MCF 10A (cell line): ENCODE measurements at places on chromosomes 2 and 18.

- DNase-seq: no peak
These were observed 53.9 kb downstream of the TNS1 start for GRCh38 chr2:217948897-217949296.

- DNase-seq: peak; percentile 47
These were observed 23.5 kb downstream of the PTGR3 start for GRCh38 chr18:75185460-75185859.

DNA sequence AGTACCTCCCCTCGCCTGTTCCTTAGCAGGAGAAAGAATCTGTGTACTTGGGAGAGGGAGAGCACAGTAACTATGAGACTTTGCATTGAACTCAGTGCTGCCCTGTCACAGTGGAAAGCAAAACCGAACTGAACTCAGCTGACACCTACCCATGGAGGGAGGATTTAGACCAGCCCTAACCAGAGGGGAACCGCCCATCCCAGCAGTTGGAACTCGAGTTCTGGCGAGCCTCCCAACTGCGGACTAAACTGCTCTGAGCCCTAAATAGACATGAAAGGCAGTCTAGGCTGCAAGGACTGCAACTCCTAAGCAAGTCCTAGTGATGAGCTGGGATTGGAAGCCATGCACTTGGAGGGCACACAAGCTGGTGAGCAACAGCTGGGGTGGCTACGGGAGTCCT, 110.4 kb downstream of the GRB14 start:
- no peak for DNase-seq

GRCh38 chr2:235501673-235502031, 7.8 kb downstream of the AGAP1 start:
- DNase-seq: no peak

DNA sequence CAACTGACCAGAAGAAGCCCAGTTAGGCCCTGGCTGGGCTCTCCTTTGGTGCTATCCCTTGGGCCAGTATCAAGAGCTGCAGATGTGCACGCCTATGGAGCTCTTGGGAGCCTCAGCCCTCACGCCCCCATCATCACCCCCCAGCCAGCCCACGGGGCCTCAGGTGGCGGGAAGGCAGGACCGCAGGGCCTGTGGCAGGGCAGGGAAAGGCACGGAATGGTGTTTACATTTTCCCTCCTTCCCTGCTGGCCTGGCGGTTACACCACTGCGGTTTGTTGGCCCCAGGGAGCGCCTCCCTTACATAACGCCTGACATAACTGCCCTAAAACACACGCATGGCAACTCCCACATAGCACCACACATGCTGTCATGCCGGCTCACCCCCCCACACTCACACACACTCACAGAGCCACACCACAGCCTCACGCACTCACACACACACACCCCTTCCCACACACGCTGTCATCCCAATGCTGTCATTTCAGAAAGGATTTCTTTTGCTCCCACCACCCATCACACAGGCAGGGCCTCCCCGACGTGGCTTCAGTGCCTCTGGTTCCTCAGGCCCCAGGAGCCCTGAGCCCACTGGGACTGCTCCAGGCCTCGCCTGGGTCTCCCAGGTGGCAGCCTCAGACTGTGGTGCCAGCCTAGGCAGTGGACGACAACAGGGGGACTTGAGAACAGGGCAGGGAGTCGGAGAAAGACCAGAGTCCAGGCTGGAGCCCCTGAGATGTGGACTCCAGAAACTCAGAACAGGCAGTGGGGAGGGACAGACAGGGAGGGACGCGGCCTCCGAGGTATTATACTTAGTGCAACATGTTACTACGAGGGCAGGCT, 15.7 kb downstream of the ZFP36L2 start:
- DNase-seq: no peak

GRCh38 chr2:145597809-145598208, 1077.9 kb upstream of the ZEB2 start:
- DNase-seq: peak; percentile 57

- no peak for DNase-seq
These were observed 366.7 kb downstream of the LRRTM4 start for GRCh38 chr2:77155511-77155910.

- DNase-seq: no peak
These were observed 4.4 kb downstream of the ARHGAP25 start for GRCh38 chr2:68738906-68739594.

DNA sequence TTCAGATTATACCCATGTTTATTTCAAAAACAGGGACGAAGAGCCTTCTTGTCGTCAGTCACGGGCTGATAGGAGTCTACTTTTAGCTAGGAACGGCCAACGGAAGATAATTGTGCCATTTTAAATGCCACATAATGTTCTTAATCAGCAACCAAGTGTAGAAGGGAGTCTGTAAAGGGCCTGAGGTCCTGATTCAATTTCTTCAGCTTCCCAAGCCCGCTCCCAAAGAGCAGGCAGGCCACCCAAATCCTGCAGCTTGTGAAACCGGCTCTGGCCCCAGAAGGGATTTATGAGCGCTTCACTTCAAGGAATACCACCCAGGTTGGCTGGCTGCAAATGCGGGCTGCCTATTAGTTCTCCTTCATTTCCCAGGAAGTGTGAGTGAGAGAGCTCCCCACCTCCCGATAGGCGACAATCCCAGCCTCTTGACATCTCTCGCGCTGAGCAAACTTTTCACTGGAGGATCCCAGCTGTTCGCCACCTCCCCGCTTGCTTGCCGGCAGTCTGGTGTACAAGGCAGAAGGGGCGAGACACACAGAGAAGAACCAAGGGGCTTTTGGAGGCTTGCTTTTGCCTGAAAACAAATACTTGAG, 272.9 kb downstream of the CDH20 start:
- no peak for DNase-seq

DNA sequence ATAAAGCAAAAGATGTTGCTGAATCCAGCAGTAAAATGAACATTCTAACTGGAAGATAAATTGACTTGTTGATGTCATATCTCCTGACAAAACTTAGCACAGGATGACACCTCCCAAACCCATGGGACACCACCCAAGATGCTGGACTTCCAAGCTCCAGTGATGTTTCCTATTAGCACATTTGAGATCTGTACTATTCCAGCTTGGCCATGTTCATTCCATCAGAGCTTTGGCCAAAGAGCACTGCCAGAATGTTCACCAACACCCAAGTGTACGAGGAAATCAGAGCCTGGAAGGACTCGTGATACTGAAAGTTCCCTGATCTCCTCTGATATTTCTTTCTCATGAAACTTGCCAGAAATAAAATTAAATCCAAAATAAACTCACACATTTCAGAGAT, 44.7 kb downstream of the PID1 start:
- DNase-seq: no peak

DNA sequence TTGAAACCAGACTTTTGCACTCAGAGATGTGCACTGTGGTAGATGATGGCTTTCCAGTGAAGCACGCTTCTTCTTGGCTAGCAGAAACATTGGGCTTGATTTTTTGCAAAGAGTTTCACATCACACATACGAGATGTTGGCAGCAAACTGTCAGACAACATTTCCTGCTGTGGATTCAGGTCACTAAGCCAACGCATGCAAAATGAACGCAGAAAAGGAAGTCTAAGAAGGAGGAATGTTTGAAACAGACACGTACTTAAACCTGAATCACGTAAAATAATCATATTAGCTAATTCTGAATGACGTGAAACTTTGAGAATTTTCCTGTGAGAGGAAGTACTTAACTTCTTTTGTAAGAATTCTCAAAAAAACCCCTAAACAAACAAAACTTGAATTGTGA, 88.1 kb downstream of the EPB41L3 start:
- no peak for DNase-seq

- peak; percentile 69 for DNase-seq
These were observed 144.1 kb downstream of the PRPF40A start for GRCh38 chr2:152573168-152573567.

DNA sequence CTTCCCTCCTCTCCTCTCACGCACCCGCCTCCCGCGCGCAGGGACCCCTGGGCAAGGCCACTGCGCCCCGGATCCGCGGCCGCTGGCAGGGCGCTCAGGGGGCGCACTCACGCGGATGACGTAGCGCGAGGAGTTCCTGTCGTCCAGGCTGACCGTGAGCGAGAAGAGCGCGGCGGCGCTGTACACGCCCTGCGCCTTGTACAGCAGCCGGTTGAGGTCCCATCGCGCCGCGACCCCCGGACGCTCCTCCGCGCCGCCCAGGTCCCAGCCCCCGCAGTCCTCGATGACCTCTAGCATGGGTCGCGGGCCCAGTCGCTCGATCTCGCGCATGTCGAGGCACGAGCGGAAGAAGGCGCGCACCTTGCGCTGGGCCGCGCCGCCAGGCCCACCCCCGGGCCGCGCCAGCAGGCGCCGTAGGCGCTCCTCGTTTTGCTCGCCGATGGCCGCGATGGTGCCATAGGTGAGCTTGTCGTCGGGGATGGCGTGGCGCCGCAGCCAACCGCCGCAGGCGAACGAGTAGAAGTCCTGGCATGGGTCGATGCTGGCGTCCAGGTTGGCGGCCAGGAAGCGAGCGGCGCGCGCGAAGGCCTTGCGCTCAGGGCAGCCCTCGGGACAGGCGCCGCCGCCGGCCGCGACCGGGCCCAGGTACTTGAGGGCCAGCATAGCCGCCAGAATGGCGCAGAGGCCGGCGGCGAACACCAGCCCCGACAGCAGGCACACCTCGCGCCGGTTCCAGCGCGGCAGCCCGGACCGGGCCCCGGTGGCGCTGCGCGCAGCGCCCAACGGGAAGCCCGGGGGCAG, 1.7 kb downstream of the ECEL1 start:
- DNase-seq: no peak

GRCh38 chr2:219484343-219485200, 14.1 kb upstream of the GMPPA start:
- DNase-seq: no peak

DNA sequence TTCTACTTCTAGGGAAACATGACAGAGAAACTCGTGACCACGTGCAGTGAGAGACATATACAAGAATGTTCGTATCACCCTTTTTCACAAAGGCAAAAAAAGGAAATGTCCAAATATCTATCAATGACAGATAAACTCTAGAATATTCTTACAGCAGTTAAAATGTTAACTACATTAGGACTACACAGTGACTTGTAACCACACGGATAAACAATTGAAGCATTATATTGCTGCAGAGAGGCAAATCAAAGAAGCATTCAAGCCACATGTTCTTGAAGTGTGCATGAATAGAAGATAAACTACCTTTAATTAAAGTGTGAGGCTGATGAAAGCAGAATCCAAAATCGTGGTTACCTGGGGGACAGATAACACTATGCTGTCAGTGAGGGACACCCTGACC, 935.3 kb upstream of the KLHL29 start:
- DNase-seq: no peak

DNA sequence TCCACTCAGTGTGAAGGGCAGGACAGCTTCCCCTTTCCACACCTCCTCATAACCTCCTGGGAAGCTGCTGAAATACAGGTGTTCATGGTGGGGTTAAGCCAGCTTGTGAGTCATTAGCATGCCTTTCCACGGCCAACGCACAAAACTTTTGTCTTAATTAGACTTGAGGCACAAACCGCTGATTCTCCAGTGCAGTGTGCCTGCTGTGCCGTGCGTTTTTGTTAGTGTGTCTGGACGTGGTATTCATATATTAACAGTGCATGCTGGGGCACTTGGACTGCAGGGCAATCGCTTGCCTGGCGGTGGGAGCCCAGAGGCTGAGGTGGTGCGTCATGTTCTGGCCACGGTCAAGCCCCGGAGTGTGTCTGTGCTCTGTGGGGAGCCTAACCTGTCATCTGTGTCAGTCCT, 156.2 kb downstream of the SH3RF3 start:
- DNase-seq: peak; percentile 59

DNA sequence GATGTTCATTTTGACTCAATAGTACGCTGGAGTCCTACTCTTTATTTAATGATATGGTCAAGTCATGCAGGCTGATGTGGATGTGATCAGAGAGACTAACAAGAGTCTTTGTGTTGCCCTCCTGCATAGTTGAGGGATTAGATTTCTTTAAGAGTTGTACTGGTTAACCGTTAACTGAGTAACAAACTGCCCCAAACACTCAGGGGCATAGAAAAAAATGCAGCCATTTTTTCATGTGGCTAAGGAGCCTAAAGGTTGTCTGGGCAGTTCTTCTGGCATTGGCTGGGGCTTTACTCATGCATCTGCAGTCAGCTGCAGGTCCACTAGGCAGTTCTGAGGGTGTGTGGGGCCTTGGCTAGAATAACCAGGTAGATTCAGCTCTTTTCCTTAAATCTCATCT, 32.5 kb downstream of the DOCK10 start:
- DNase-seq: no peak

GRCh38 chr2:67702937-67703336, 305.8 kb downstream of the ETAA1 start:
- no peak for DNase-seq

DNA sequence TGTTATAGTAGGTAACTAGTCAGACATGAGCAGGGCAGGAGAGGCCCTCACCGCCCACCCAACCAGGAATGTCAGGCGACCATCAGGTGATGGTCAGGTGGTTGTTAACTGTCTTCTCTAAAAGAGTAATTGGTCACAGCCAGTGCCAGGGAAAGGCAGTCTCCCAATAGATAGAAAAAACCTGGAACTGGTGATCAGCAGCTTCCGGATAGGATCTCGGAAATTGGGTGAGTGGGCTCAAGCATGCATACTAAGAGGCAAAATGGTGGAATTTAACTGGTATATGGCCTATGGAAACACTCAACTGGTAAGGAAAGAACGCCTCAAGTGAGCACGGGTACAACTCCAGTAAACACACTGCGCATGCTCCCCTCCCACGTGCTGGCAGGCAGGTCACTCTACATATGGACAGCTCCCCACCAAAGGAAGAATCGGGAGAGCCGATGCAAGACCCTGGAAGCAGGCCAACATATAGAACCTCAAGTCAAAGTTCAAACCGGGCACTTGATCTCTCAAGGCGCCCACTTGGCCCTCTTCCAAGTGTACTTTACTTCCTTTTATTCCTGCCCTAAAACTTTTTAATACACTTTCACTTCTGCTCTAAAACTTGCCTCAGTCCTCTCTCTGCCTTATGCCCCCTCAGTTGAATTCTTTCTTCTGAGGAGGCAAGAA, 43.5 kb upstream of the TMEM131 start:
- DNase-seq: no peak

DNA sequence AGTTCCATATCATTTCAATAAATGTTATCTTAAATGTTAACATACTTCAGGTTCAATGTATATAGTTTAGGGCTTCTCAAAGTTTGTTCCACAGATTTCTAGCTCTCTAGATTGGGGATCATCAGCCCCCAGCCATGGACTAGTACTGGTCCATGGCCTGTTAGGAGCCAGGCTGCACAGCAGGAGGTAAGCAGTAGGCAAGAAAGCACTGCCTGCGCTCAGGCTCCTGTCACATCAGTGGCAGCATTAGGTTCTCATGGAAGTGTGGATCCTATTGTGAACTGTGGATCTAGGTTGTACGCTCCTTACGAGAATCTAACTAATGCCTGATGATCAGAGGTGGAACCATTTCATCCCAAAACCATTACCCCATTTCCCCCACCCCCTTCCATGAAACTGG, 531.1 kb downstream of the PARD3B start:
- DNase-seq: no peak

- DNase-seq: peak; percentile 62
These were observed 548.9 kb upstream of the CDH2 start for GRCh38 chr18:28725876-28726275.

GRCh38 chr18:56910967-56911366, 235.9 kb upstream of the BOD1L2 start:
- DNase-seq: no peak

GRCh38 chr2:161104054-161104553, 56.1 kb upstream of the TANK start:
- peak; percentile 16 for DNase-seq

GRCh38 chr18:56443166-56443907, 195.1 kb downstream of the TXNL1 start:
- DNase-seq: no peak

- DNase-seq: no peak
These were observed 5.3 kb downstream of the ZEB2 start for GRCh38 chr2:144514616-144515091.
